ENCODE measurements at places on chromosomes 3 and 15.

- DNase-seq, result no peak
Observed at GRCh38 chr3:69313251-69313650, 72.6 kb downstream of the FRMD4B start.

DNA sequence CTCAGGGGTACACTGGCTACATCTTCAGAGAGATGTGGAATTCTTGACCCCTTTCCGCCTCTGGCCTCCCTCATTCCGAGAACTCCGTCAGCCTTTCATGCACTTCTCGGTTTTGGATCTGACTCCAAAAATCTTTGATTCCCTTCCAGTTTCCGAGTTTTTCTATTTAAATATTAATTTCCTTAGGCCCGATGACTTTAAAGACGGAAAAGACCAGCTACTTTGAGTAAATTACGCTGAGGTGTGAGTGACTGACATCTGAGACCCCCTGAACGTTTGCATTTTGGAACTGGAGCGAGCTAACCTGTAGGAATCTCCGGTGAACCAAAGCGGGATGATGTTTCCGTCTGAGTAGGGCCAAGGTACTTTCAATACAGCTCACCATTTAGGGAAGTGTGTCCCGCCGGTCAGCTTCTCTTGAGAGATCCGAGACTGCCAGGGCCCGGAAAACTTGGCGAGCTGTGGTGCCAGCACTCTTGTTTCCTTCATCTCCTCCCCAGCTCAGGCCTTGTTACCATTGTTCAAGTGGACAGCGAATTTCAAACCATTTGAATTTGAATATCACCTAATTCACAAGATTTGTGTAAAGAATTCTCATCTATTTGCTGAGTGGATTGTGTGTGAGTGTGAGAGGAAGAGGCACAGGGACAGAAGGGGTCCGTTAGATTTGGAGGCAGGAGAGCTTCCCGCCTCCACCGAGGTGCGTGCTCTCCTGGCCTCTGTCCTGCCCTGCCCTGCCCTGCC, 5.4 kb downstream of the SOX14 start:
- no peak for DNase-seq

DNA sequence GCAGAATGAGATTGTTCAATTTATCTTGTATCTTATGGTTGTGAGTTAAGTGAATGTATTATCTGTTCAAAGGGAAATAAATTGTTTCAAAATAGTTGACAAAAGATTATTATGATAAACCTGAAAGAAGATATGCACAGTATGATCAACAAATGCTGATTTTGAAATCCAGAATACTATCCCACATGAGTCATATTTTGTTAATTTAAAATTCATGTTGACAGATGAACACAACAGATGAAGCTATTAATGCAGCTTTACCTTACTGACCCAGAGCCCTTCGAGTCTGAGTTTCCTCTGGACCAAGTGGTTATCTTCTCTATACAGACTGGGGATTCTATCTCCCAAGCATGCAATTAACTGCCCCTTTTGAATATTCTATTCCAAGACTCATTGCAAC, 482.8 kb downstream of the FGF12 start:
- no peak for DNase-seq

DNA sequence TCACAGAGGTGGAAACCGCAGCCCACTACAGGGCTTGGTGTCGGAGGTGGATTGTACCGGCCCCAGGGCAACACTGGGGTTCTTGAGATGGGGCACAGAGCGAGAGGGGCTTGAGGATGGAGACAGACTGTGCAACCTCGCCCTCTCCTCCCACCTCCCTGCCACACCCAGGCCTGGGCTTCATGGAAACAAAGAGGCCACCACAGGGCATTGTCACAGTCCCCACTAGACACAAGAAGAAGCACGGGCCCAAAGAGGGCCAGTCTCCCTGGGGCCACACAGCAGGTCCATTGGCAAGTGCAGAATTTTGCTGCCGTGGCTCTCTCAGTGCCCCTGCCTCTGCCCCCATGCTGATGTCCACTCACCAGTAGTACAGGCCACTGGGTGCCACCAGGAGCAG, 4.1 kb upstream of the CALML4 start:
- DNase-seq, result no peak

GRCh38 chr3:30146978-30147377, 459.4 kb upstream of the TGFBR2 start:
- no peak for DNase-seq

- no peak for DNase-seq
Observed at GRCh38 chr3:114108137-114108536, 51.6 kb downstream of the QTRT2 start.

GRCh38 chr3:116815831-116816588, 106.4 kb downstream of the TUSC7 start:
- no peak for DNase-seq

DNA sequence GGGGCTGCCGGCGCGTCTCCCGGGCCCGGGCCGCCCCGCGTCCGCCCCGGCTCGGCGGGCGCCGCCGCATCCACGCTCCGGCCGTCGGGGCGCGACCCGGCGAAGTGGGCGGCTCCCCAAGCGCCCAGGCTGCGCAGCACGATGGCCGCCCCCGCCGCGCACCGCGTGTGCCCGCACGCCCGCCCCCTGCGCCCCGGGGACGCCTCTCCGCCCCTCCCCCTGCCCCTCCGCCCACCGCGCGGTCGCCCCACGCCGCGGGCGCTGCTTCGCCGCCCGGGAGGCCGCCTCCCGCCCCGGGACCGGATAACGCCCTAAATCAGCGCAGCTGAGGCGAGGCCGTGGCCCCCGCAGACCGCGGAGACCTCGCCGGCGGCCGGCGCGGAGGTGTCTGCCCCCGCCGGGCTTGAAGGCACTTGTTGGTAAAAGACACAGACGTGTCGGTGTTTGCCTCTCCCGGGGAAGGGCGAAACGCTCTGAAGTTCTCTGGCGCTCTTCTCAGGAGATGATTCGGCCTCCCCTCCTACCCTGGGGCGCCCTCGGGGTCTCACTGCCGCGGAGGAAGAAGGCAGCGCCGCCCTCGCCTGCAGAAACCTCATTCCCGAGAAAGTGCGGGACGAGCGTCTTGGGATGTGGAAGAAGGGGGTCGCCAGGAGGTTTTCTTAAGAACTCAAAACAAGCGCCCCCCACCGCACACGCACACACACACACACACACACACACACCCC, at the start of gene BNC1:
Gene BNC1, minus strand, starts transcription at position 106 of the 725 bp plus-strand sequence. Its CDS starts 36 bp downstream, at position 70.
- DNase-seq, result no peak

DNA sequence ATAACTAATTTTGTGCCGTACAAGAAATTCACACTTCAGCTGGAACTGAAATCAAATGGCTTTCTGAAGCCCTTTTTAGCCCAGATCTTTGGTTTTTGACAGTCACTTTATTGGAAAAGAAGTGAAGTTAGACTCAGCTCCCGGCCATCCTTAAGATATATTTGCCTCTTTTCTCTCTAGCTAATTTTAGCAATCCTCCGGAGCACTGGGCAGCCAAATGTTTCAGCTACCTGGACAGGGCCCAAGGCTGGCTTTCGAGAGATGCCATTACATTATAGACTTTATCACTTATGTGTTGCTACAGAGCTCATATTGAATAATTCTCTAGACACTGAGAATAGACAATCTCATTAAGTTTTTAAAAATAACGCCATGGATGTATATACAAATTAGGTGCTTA, 28.5 kb upstream of the RPL39L start:
- no peak for DNase-seq

- no peak for DNase-seq
Observed at GRCh38 chr3:12884790-12885582, 43.6 kb upstream of the RPL32 start.

- no peak for DNase-seq
Observed at GRCh38 chr3:16142350-16143025, 32.0 kb upstream of the GALNT15 start.

DNA sequence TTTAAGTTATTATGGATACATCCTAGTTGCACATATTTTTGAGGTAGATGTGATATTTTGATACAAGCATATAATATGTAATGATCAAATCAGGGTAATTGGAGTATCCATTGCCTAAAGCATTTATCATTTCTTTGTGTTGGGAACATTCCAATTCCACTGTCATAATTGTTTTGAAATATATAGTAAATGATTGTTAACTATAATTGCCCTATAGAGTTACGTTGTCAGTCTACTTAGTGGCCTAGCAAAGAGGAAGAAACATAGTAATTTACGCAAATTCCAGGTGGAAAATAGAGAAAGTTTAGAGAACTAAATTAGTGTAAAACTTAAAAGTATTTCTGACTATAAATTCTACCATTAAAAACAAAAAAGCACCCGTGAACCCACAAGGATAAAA, 24.9 kb downstream of the NXPE3 start:
- DNase-seq, result no peak

All from dermis microvascular lymphatic vessel endothelial cell (primary cell).